Sigmoid colon (tissue), 7 donors: ENCODE measurements at places on chromosomes 11 and 22. TPM values are rescaled to one million over a fixed set of nuclear protein-coding genes. Genes with fewer than 3 reads are reported as not detected.
A peak's percentile ranks its signal among the peaks of the same experiment; 100 is the strongest.

GRCh38 chr11:12196308-12196707, 85.9 kb downstream of the MICAL2 start:
- DNase-seq = no peak

Gene SPINDOC
- total RNA-seq = 15.2 TPM

GRCh38 chr11:125410091-125410490, 86.0 kb downstream of the FEZ1 start:
- DNase-seq = no peak

DNA sequence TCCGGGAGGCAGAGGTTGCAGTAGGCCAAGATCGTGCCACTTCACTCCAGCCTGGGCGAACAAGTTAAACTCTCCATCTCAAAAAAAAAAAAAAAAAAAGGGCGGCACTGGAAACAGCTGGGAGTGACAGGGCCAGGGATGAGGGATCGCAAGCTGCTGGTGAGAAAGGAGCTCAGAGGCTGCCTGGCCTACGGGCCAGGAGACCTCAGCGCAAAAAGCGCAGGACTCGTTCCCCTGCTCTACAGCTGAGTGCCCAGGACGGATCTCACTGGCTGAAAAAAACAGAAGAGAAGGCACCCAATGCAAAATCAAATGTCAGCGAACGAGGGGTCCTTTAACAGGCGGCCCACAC, 650 bp upstream of the NUP50 start:
- peak; percentile 71 for DNase-seq

Gene CASP5
- not detected for total RNA-seq

Gene CRYBB2
- total RNA-seq = 1.1 TPM

DNA sequence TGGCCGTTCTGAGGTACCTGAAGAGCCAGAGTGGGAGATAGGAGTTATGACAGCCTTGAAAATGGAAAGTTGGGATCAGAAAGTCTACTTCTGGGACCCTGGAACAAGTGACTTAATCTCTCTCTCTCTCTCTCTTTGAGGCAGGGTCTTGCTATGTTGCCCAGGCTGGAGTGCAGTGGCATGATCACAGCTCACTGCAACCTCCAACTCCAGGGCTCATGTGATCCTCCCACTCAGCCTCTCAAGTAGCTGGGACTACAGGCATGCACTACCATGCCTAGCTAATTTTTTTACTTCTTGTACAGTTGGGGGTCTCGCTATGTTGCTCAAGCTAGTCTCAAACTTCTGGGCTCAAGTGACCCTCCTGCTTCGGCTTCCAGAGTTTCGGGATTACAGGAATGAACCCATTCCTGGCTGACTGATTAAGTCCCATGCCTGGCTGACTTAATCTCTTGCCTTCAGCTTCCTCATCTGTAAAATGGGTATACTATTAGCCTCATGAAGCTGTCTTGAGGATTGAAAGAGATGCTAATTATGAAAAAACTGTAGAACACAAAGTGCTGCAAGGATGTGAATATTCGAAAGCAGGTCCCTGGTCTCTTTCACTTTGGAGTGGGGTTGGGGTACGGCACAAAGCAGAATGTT, 87.7 kb downstream of the UBASH3B start:
- DNase-seq = no peak

- DNase-seq = peak; percentile 89
Observed at GRCh38 chr11:47152953-47153950, 23.4 kb downstream of the ARFGAP2 start.

GRCh38 chr11:47414685-47415070, 6.3 kb downstream of the SLC39A13 start:
- DNase-seq = peak; percentile 65
